ENCODE measurements at places on chromosomes 16 and 17.
A peak's percentile ranks its signal among the peaks of the same experiment; 100 is the strongest.

GRCh38 chr17:66364990-66365490 is 62.6 kb downstream of the PRKCA start:
- no peak for DNase-seq

DNA sequence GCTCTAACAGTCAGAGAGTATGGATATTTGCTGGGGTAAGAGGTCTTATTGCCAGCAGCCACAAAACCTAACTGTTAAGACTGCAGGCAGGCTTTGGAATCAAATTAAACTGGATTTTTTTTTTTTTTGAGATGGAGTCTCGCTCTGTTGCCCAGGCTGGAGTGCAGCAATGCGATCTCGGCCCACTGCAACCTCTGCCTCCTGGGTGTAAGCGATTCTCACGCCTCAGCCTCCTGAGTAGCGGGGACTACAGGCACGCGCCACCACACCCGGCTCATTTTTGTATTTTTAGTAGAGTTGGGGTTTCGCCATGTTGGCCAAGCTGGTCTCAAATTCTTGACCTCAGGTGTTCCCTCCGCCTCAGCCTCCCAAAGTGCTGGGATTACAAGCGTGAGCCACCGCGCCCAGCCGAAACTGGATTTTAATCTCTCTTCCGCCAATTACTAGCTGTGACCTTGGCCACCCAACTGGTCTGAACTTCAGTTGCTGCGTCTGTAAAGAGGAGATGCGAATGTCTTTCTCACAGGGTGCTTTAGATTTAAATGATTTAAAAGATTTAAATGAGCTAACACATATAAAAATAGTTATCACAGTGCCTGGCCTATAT is 842 bp downstream of the MRPL10 start:
- no peak for DNase-seq

- DNase-seq = no peak
Observed at GRCh38 chr16:87051526-87052320, 265.5 kb downstream of the C16orf95 start.

DNA sequence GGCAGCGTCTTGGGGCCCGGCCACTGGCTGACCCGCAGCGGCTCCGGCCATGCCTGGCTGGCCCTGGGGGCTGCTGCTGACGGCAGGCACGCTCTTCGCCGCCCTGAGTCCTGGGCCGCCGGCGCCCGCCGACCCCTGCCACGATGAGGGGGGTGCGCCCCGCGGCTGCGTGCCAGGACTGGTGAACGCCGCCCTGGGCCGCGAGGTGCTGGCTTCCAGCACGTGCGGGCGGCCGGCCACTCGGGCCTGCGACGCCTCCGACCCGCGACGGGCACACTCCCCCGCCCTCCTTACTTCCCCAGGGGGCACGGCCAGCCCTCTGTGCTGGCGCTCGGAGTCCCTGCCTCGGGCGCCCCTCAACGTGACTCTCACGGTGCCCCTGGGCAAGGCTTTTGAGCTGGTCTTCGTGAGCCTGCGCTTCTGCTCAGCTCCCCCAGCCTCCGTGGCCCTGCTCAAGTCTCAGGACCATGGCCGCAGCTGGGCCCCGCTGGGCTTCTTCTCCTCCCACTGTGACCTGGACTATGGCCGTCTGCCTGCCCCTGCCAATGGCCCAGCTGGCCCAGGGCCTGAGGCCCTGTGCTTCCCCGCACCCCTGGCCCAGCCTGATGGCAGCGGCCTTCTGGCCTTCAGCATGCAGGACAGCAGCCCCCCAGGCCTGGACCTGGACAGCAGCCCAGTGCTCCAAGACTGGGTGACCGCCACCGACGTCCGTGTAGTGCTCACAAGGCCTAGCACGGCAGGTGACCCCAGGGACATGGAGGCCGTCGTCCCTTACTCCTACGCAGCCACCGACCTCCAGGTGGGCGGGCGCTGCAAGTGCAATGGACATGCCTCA is 773 bp downstream of the NTN3 start:
- DNase-seq = no peak

- no peak for DNase-seq
Observed at GRCh38 chr17:22669721-22670120, 977.4 kb downstream of the KCNJ18 start.

- DNase-seq = no peak
Observed at GRCh38 chr16:83355570-83356218, 452.1 kb upstream of the HSBP1 start.

DNA sequence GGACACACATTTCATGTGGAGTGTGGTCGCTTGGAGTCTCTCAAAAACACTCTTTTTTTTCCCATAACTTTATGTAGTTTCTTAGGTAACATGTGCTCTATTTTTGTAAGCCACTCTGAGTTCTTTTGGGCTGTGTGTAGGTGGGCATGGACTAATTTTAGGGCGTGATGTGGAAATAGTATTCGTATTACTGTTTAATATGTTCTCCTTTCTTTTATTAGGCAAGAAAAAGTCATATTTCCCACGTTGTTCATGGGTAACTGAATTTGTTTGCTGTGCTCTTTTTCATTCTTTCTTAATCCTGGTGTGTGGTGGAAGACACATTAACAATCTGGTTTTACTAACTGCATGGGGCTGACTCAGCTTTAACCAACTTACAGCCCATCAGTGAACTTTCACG is 27.4 kb downstream of the NDEL1 start:
- DNase-seq = no peak

DNA sequence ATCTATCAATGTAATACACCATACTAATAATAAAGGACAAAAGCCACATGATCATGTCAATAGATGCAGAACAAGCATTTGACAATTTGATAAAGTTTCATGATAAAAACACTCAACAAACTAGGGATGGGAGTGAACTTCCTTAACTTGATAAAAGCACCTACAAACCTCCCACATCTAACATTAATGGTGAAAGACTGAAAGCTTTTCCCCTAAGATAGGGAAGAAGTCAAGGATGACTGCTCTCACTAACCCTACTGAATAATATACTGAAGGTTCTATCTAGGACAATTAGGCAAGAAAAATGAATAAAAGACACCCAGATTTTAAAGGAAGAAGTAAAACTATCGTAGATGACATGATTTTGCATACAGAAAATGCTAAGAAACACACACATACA is 10.4 kb upstream of the DYNLL2 start:
- no peak for DNase-seq

DNA sequence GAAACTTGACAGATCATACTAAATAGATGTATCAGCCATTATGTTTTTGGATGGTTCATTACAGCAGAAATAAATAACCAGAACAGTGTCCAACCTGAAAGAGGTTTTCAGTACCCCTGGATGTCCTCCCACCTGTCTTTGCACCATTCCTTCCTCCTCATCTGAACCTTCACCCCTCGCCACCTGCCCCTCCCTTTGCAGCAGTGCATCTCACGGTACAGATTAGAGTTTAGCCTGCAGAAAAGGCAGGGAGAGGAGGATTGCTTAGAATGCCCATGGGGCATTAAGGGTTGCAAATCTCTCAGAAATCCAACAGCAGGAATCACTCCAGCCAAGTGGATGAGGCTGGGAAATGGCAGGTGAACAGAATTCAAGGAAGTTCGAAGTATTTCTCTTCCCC is 155.0 kb downstream of the HS3ST2 start:
- DNase-seq = no peak

DNA sequence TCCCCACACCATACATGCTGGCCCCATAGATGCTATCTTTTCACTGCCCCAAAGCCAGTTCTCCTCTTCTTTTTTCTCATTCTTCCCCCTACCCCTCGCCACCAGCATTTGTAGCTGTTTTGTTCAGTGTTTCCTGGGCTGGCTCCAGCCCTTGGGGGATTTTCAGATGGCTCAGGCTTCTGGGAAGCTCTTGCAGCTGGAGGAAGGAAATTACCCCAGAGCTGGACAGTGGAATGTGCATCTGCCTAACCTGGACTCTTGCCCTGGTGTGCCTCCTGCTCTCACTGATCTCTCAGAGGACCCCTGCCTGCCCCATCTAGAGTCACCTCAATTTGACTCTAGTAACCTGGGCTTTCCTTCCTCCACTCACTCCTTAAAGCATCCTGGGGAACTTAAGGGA is 82.8 kb downstream of the MYH13 start:
- DNase-seq = no peak

- no peak for DNase-seq
Observed at GRCh38 chr17:29018788-29019474, 13.1 kb upstream of the SEZ6 start.

GRCh38 chr16:3022208-3022683 is 1.5 kb downstream of the HCFC1R1 start:
- DNase-seq = peak; percentile 93

DNA sequence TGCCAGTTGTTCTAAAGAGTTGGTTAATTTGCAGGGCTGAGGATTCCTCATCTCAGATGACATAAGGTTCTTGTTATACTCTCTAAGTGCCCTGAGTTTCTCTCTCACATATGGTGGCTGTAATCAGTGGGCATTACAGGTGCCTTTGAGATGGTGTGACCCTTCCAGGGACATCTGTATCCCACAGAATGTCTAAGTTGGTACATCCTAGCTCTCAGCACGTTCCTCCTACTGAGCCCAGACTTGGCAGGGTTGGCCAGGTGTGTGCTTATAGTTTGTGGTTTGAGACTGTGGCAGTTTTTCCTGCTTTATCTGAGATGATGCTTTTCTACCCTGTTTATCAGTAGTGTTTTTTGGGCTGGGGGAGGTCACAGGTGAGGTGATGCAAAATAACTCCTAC is 36.3 kb downstream of the SPECC1 start:
- DNase-seq = no peak

- no peak for DNase-seq
Observed at GRCh38 chr17:43755389-43755875, 3.2 kb downstream of the SOST start.

GRCh38 chr17:75084039-75084660 is 3.6 kb upstream of the SLC16A5 start:
- no peak for DNase-seq

- DNase-seq = no peak
Observed at GRCh38 chr16:11562941-11563340, 23.8 kb downstream of the LITAF start.

DNA sequence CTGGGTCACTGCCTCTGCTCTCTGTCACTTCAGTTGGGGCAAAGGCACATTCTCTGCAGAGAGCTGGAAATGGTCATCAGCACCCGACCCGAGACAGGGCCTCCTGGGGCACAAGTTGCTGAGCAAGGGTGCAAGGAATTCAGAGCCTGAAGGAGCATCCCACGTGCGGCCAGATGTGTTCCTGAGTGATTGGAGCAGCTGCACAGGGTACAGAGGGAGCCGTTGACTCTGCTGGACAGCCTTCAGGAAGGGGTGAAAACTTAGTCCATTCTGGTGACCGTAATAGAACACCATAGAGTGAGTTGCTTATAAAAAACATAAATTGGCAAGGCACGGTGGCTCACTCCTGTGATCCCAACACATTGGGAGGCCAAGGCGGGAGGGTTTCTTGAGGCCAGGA is 106.8 kb downstream of the CCDC182 start:
- DNase-seq = no peak

- DNase-seq = no peak
Observed at GRCh38 chr16:17230932-17231581, 239.7 kb downstream of the XYLT1 start.

DNA sequence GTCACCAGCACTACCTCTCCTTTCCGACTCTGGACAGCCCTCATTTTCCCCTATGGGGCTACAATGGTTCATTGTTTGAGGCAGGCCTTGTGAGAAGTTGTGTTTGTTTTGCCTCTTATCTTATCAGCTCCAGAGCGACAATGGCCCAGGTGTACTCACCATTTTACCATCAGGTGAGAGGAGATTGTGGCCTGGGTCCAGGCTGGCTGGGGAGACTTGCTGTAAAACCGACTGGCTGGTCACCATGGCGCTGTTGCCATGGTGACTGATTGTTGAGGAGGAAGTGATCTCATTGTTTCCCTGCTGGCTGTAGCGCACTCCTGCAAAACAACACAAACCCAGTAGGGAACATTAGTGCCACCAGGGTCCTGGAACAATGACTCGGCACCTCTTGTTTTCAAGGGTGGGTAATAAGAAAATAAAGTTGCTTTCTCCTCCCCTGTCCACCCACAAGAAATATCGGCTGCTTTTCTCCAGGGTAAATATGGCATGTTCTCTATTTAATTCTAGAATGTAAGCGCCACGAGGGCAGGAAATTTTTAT is 34.4 kb downstream of the HNF1B start:
- DNase-seq = no peak

- DNase-seq = no peak
Observed at GRCh38 chr17:51028176-51028863, 92.3 kb downstream of the SPAG9 start.

DNA sequence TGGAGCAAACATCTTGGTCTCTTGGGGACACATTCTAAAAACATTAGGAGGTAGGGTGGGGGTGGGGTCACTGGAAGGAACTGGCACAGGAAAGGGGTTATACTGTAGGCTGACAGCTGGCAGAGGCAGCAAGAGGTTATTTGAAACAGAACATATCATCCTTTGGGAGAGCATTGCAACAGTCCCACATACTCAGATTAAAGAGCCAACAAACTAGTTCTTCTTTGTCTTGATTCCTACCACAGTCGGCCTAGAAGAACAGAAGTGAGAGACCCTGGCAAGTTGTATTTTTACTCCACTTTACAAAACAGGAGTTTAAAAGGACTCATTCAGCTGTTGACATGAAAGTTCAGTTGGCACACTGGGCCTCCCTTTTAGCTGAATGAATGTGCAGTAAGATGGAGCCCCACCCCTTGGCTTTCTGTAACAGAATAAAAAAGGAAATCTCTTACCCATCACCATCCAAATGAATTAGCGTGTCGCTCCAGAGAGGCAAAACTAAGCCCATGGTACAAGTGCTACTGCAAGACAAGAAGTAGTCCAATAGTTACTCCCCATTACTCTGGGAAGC is 54.6 kb upstream of the CORO6 start:
- DNase-seq = no peak

DNA sequence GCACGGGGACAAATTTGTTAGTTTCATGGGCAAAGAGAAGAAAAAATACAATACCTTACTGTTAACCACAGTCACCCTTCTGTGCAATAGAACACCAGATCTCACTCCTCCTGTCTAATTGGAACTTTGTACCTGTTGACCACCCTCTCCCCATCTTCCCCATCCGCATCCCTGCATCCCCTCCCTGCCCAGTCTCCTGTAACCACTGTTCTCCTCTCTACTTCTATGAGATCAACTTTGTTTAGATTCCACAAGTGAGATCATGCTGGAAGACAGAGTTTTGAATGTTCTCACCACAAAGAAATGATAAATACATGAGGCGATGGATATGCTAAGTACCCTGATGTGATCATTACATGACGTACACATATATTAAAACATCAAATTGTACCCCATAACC is 47.7 kb downstream of the CLEC16A start:
- no peak for DNase-seq

- DNase-seq = no peak
Observed at GRCh38 chr17:50256826-50257618, 17.2 kb upstream of the TMEM92 start.

DNA sequence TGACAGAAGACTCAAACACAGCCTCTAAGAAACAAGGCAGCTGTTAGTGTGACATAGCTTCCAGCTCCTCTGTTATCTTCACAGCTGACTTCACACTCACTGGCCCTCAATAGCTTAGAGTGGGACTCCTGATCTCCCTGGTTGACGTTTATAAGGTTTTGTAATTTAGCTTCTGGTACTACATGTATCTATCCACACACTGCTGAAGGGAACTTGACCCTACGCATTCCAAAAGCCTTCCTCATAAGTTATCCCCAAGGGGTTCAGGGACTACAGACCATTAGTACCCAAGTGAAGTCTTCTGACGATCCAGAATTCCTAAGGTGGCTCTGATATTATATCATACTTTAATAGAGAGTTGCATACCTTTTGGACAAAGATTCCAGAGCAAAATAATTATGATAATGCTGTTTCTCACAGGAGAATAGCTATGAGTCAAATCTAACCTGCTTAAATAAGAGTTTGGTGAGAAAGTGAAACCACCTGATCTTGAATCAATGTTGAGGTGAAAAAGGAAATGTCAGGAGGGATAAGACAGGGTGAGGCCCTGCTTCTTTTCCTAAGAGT is 14.5 kb downstream of the ACACA start:
- DNase-seq = no peak

GRCh38 chr16:57771141-57771785 is 31.0 kb downstream of the KIFC3 start:
- DNase-seq = no peak
